ENCODE measurements at places on chromosomes 1 and 21.

GRCh38 chr21:34011660-34012059 lies 61.7 kb upstream of the MRPS6 start:
- no peak for DNase-seq

- DNase-seq = no peak
Measured at GRCh38 chr21:42233067-42233961, 14.4 kb downstream of the ABCG1 start.

DNA sequence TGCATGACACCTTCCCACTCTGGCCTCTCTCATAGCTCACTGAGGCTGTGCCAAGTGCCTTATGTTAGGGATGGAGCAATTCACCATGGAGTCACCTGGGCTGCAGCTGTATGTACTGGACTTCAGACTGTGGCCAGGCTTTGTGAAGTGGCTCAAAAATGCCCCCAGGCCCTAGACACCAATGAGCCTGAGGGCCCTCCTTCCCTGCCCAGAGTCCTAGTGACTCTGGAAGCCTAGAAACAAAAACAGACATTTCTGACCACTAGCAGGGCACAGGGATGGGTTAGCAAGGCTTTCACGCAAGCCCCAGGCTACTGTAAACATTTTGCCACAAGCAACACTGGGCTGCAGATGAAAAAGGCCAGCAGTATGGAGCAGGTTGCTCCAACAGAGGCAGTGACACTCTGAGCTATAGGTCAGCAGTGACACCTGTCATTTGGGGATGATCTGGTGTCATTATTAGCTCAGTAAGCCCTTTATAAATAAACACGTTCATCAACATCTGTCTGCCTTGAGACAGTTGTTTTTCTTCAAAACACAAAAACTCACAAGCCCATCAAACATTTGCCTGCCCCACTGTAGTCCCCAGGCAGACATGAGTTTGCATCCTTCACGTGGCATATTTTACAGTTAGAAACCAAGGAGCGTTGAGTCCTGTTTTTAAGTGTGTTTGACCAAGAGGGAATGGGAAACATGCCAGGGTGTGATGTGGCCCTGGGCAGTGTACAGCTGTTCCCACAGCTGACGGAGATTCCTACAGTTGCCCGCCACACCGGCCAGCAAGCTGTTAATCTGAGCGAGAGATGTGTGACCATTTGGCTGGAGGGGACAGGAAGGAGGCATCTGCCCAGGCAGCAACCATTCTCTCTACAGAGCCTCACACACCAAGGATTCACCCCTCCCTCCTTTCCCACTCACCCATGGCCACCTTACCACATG lies 66.8 kb downstream of the KCNN3 start:
- DNase-seq = no peak

DNA sequence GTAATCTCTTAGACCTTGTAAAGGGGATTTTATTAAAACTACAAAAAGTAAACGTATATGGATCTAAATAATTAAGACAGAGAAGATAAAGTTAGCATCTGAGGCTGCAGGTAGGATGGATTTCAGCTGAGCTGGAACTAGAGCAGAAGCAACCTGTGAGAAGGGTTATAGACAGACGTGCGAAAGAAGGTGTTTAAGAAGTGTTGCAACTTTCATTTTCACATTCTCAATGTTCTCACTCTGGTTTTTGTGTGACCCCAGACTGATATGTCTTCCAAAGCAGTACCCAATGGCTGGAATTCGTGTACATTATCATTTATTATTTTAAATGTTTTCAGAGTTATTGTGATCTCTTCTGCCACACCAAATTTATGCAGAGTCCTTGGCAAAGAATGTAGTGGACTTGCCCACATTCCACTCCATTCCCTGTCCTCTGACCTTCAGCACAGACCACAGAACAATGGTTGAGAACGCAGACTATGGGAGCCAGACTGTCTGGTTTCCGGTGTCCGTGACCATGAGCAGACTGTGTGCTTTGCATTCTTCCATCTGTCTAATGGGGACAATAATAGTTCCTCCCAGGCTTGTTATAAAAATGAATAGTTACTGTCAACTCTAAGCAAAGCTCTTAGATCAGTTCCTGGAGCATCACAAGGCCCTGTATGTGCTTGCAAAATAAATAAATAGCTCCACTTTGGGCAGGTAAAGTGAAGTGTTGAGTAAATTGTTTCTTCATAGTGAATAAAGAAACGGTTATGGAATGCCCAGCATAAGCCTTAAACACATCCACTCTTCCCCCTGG lies 140.6 kb upstream of the SAMSN1 start:
- no peak for DNase-seq

DNA sequence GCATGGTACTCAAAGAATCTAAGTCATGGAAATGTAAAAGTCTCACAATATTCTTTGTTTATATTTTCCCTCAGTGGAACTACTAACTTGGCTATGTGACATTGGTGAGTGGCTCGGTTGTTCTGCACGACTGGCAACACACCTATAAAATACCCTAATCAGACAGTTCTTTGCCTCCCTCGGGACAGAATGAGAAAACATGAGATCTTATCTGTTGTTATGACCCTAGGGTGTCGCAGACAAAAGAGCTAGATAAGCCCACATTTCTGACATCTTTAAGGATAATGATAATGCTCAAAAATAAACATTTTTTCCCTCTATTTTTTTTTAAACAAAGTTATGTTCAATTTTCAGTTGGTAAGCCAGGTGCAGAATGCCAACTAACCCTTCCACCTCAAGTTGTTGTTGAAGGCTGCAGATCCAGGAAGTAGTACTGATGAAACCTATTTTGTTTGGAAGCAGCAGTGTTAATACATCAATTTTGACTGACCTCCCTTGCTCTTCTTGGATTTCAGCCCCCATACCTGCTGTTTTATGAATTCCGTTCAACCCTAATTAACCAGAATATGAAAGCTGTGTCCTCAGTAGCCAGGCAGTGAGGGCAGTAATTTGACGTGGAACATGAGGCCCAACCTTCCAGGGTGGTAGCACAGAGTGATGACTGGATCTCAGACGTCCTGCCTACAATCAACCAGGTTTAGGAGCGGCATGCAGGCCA lies 108.7 kb upstream of the DUSP10 start:
- no peak for DNase-seq

DNA sequence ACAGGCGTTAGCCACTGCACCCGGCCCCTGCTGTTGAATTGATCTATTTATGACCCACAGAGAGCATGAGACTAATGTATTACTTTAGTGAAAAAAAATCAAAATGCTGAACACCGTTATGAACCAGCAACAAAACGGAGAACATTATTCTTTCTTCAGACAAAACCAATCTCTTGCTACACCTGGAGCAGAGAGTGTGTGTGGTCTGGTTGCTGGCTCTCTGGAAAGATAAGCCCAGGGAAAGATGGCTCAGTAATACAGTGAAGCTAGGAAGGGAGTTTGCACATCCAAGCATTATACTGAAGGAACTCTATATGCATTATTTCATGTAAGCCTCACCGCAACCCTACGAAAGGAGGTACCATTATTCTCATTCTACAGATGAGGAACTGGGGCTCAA lies 117.0 kb downstream of the GLUL start:
- no peak for DNase-seq

DNA sequence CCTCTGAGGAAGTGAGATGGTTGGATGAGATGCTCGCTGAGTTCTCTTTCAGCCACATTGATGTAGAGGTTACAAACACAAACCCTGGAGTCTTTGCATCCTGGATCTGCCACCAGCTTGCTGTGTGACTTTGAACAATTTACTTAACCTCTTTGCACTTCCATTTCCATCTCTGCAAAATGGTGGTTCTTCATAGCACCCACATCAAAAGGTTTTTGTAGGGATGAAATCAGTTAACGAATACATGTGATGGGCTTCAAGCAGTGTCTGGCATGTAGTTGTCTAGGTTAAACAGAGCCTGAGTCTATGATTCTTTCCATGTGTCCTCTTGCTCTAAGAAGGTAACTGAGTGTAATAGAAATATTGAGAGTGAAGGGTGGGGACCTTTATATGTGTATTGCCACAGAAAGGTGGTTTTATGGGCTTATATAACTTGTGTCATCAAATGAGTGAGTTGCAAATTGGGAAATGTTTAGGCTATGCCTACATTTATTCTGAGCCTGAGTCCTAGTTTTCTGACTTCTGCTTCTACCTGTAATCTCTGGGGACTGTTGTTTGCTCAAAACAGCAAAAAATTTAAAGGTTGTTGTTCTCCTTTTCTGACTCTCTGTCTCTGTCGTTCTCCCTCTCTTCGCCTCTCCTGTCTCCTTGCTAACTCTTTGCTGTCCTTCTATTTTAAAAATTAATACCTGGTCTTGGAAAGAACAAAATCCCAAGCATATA lies 27.3 kb upstream of the LRRN2 start:
- no peak for DNase-seq

DNA sequence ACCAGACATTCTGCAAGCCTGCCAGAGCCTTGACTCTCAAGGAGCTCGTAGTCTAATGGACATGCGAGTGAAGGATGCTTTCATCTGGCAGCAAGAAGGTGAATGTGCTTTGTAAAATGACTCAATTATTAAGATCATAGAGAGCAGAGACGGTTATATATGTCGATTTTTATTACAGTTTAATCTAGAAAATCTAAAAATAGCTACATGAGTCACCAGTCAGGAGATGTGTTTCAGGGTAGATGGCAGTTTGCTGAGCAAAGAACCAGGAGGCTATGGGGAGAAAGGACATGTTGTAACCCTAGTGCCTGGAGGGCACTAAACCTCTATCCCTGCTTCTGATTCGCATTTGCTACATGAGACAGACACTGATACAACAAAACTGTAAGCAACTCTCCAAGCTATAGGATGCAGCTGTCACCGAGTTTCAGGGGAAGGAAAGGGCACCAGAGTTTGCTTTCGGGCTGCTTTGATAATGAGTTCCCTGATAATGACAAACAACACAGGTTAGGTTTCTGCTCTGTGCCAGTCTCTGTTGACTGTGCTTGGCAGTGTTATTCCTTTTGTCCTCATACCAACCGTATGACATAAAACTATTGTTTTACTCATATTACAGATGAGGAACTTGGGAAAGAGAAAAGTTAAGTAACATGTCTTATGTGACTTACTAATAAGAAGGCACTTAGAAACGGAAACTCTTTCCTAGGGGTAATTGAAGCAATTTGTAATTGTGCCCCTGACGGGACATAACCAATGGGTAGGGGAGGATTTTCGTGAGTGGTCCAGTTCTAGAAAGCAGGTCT lies 43.2 kb downstream of the C1orf198 start:
- DNase-seq = peak; percentile 67

DNA sequence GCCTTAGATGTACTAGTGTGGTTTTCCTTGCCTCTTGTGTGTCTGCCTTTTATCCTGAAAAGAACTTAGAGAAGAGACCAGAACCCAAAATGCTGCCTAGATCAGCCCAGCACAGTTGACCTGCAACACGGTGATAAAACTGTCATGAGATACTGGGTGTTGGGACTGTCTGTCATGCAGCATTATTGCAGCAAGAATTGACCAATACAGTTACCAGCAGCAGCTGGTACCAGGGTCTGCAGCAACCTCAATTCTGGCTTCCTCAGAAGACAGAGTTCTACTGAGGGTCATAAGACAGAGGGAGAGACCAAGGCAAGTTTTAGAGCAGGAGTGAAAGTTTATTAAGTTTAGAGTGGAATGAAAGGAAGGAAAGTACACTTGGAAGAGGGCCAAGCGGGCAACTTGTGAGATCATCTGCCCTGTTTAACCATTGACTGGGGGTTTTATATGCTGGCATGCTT lies 182.0 kb downstream of the DYRK1A start:
- no peak for DNase-seq

DNA sequence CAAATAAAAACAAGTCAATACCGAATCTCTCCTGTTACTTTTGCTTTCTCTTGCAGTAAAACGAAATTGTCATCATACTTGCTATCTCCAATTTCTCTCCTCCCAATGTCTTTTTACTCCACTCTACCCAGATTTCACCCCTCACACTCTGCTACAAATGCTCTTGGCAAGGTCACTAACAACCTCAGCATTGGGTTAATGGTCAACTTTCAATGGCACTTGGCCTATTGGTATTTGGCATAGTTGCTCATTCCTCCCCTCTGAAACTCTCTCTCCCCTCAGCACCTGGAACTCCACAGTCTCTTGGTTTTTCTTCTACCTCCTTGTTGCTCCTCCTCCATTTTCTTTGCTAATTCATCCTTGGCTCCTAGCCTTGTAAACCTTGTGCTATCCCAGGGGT lies 367.3 kb downstream of the PTPRU start:
- no peak for DNase-seq

- peak; percentile 11 for DNase-seq
Measured at GRCh38 chr1:7334475-7335035, 436.5 kb upstream of the VAMP3 start.

- no peak for DNase-seq
Measured at GRCh38 chr1:8947127-8947691, 1.5 kb downstream of the CA6 start.

- no peak for DNase-seq
Measured at GRCh38 chr1:32219022-32219421, 3.1 kb downstream of the TMEM234 start.
